ENCODE measurements at places on chromosomes 11 and 22.

DNA sequence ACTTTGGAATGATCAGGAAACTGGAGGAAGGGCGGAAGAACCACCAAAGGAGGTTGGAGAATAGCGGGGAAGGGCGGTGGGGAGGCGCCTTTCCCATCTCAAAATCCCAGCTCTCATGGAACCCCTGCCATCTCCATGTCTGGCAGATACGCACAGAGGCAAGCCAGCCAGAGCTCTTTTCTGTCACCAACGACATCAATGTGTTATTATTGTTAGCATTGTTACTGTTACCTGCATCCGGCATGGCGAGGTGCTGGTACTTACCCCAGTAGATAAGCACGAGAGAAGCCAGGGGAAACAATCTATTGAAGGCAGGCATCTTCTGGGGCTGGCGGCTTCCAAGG lies 969 bp downstream of the SCN3B start:
- no peak for DNase-seq

DNA sequence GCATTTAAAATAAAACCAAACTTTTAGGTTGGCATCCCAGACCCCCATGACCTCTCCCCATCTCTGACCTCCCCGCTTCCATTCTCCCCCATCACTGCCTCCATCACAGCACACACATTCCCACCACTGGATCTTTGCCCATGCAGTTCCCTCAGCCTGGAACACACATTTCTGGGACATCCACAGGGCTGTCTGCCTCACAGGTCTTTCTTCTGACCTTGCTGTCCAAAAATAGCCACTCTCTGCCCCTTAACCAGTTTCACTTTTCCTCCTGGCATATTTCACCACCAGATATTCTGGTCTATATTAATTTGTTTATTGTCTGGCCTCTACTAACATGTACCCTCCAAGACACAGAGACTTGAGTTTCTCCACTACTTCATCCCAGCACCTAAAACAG lies 75.2 kb upstream of the PRDM11 start:
- DNase-seq = no peak

- DNase-seq = no peak
Measured at GRCh38 chr11:198236-198806, 5.4 kb downstream of the SCGB1C1 start.

GRCh38 chr11:73213196-73214143 lies 4.6 kb upstream of the P2RY2 start:
- no peak for DNase-seq

DNA sequence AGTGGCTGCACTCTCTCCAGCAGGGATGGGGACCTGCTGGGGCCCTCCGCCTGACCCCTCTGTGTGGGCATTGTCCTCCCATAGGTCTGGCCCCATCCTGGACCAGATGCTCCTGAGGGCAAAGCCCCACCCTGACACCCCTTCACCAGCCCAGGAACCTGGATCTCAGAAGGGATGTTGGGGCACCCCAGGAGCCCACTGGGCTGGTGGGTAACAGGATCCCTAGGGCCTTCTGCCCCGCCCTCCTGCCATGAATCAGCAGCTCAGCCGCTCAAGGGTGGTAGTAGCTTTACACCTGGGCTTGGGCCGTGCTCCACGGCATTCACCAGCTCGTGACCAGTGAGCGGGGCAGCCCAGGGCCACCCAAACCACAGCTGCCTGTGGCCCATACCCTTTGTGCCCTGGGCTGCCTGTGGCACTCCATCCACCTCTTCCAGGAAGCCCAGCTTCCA lies 1.0 kb upstream of the MAPK12 start:
- no peak for DNase-seq

GRCh38 chr11:86414032-86414431 lies 39.3 kb downstream of the CCDC81 start:
- no peak for DNase-seq

DNA sequence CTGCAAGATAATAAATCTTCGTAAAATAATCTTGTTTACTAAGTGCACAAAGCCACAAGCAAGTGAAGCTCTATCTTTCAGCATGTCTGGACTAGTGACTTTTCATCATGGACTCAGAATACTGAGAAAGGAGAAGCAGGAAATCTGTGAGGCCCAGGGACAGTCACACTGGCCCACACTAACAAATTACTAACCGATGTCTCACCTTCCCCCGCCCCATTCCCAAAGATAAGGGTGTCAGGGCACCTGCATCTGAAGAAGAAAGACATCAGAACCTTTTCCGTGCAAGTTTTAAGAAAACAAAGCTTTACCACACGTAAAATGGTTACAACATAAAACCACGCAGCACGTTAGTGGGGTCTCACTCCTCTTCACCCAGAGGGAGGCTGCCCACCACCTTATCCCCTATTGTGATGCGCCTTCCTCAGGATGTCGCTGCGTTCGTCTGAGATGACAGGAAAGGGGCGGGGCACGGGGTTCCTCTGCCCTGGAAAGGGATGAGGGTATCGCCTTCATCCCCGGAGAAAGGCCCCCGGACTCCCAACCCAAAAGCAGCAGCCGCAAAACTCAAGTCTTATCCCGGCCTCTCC lies 616 bp downstream of the BTBD10 start:
- DNase-seq = peak; percentile 41

- DNase-seq = peak; percentile 10
Measured at GRCh38 chr11:56783448-56784041, 35.0 kb upstream of the OR9G4 start.
